ENCODE measurements at places on chromosomes 5 and 9.

DNA sequence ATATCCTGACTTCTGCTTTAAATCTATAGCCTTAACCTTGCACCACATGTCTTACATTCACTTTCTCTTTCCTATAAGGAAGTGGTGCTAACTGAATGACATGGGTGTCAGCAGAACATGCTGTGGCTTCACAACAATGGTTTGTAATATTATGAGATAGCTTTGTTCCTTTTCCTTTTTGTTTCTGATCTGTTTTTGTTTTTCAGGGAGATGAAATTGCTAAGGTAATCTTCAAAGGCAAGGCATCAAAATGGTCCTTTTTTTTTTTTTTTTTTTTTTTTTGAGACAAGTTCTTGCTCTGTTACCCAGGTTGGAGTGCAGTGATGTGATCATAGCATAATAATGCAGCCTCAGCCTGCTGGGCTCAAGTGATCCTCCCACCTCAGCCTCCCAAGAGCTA is 53.6 kb upstream of the RANBP6 start:
- DNase-seq, result no peak

DNA sequence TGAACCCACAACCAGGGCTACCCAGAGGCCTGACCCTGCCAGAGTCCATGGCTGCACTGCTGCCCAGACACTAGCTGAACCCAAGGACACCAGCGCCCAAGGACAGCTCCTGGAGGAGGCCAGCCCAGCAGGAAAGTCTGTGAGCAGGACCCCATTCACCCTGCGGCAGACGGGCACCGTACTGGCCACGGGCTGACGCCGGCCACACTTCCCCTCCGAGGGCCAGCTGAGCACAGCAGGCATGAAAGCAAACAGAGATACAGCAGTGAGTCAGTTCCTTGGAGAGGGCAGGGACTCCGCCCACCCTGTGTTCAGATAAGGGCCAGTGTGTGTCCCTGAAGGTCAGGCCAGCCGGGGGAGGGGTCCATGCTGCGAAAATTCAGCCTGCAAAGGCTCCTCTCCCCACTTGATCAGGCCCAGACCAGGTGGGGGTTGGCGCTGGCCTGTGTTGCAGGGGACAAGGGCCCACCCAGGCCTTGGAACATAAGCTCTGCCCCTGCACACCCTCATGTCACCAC is 3.2 kb downstream of the RNF208 start:
- peak; percentile 46 for DNase-seq

GRCh38 chr5:163586531-163586956 is 81.1 kb downstream of the MAT2B start:
- DNase-seq, result no peak

DNA sequence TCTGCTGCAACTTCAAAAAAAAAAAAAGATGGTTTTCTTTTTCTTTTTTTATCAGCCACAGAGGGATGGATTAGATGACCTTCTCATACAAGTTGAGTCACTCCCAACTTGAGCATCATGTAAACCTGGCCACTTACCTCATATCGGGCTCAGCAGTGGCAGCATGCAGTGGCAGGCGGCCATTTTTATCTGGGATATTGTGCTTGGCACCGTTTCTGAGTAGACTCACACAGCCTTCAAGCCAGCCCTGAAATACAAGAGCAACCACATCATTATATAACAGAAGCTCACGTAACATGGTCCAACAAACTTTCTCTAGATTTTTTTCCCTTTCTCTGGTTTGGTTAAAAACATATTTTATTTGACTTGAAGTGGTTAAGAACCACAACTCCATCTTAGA is 62.6 kb downstream of the ANKRD55 start:
- peak; percentile 93 for DNase-seq

DNA sequence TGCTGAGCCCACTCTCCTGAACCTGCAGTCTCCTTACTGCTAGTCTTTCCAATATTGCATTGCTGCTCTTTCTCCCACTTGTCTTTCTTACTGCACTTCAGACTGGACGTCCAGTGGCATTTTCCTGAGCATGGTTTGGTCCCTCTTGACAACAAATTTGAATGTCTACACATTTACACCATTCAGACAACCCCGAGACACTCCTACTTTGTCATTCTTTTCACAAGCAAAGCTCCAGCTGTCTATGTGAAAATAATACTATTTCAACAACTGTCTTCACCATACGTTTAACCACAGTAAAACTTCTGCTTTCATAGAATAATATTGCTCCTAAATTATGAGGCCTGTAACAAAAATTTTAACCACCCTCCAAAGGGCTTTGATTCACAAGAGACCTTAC is 10.4 kb upstream of the APTX start:
- no peak for DNase-seq

DNA sequence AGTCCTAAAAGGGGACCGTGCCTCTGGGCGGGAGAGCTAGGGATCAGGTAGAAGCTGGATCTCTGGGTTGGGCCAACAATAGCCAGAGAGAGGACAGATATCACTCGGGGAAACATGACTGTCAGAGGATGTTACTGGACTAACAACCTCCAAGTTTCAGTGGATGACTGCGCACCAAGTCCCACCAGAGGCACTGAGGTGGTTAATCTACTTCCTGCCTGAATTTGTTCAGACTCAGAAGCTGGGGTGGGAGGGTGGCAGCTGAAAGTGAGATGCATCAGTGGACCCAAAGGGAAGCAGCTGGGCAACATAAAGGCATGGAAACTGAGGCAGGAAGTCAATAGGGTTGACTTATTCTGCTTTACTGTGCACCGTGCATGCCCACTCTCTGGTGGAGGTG is 130.1 kb upstream of the SLC44A1 start:
- DNase-seq, result no peak

GRCh38 chr5:41416336-41416735 is 94.1 kb downstream of the PLCXD3 start:
- DNase-seq, result peak; percentile 60
